ENCODE measurements at places on chromosomes 6 and 20. TPM values are rescaled to one million over a fixed set of nuclear protein-coding genes. Genes with fewer than 3 reads are reported as not detected.

TXLNB gene
- polyA plus RNA-seq, result 0.77 TPM

SPATS1 gene
- not detected for polyA plus RNA-seq

SLC16A10 gene
- polyA plus RNA-seq, result 4.6 TPM

FAM50B gene
- polyA plus RNA-seq, result 15.7 TPM

NR2E1 gene
- polyA plus RNA-seq, result 0.08 TPM

PAK5 gene
- polyA plus RNA-seq, result 1.2 TPM

GHRH gene
- 0.91 TPM for polyA plus RNA-seq

CABLES2 gene
- polyA plus RNA-seq, result 4.1 TPM

GDAP1L1 gene
- 2.4 TPM for polyA plus RNA-seq

All from adrenal gland (tissue), 19 donors.